ENCODE measurements at places on chromosomes 7 and 10.

- no peak for DNase-seq
Observed at GRCh38 chr10:62814756-62815380, 1.3 kb downstream of the EGR2 start.

DNA sequence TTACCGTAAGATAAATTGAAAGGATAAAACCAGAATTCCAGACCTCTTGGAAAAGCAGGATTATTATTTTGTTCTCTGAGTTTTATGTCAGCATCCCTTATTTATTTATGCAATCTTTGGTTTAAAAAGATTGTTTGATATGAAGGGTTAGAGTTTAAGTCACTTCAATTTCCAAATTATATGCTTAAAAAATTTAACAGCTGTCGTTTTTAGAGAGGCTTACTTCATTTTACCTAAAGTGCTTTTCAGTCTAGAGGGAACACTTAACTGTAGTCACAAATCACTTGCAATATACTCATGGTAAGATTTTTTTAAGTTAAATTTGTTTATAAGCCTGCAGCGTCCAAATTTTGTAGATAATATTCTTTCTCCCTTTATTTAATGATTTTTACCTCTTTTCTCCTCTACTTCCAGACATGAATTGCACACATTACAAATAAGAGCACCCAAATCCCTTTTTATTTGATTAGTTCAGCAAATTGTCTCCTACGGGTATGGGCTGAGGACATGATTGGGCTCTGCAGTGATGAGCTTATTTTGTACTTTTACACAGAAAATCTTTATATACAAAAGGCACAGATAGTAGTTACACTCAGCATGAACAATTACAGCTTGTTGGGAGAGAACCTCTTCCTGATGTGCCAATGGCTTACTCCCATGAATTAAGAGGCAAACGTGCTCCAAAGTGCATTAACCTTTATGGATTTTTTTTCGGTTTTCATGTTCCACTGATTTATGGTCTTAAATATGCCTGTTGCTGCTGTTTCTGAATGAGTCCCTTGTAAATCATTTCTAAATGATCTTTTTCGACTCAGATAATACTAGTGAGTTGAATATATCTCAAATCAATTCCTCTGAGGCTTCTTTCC, 319.3 kb upstream of the LRGUK start:
- no peak for DNase-seq

DNA sequence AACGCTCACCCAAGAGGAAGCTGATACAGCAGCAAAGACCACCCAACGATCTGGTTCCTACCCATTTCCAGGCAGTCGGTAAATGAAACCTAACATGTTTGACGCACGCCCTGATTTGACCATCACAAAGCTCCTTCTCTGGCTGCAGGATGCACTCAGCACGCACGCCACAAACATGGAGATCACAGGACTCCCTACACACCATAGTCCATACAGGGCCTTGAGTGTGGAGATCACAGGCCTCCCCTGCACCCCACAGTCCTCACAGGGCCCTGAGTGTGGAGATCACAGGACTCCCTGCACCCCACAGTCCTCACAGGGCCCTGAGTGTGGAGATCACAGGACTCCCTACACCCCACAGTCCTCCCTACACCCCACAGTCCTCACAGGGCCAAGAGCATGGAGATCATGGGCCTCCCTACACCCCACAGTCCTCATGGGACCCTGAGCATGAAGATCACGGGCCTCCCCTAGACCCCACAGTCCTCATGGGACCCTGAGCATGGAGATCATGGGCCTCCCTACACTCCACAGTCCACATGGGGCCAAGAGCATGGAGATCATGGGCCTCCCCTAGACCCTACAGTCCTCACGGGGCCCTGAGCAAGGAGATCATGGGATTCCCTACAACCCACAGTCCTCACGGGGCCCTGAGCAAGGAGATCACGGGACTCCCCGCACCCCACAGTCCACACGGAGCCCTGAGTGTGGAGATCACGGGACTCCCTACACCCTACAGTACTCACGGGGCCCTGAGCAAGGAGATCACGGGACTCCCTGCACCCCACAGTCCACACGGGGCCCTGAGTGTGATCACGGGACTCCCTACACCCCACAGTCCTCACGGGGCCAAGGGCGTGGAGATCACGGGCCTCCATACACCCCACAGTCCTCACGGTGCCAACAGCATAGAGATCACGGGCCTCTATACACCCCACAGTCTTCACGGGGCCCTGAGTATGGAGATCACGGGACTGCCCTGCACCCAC, 409.2 kb downstream of the DNAJB6 start:
- DNase-seq = no peak

GRCh38 chr10:6348096-6348874, 145.6 kb downstream of the PFKFB3 start:
- no peak for DNase-seq

DNA sequence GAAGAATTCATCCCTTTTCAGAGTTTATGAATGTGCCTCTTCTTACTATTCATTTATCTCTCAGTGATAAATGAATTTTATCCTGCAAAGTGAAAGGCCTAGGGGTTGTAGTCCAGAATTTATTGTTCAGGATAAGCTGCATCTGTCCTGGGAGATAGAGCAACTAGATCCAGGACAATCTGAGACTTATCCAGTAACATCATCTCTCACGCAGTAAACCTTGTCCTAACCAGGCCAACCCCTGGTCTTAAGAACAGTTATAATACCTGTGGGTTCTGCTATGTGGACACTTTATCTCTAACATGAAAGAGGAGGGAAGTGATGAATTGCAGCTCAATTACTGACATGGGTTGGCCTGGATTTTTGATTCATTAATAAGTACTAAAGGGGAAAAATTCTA, 287.6 kb downstream of the BMPER start:
- DNase-seq = no peak

GRCh38 chr10:13993673-13994089, 337.0 kb downstream of the FRMD4A start:
- DNase-seq = no peak

- no peak for DNase-seq
Observed at GRCh38 chr10:61329854-61330253, 123.3 kb downstream of the TMEM26 start.

GRCh38 chr10:78504181-78504580, 470.5 kb downstream of the RPS24 start:
- DNase-seq = no peak

DNA sequence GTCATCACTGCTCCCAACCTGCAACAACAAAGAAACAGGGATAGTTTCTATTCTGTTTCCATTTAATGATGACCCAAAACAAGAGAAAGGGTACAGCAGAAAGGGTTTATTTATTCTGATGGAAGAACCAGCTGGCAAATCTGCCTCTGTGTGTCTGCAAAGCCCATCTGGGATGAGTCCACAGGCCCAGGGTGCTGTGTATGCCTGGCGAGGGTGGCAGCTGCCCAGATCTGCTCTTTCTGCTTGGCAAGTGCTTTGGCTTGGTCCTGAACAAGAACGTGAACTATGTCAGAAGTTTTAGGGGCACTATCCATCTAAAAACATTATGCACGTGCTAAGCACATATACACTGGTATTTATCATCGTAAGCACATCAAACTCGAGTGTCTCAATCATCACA, 333.8 kb downstream of the CXCL12 start:
- DNase-seq = no peak

GRCh38 chr10:132910901-132911785, 31.2 kb downstream of the CFAP46 start:
- DNase-seq = no peak

DNA sequence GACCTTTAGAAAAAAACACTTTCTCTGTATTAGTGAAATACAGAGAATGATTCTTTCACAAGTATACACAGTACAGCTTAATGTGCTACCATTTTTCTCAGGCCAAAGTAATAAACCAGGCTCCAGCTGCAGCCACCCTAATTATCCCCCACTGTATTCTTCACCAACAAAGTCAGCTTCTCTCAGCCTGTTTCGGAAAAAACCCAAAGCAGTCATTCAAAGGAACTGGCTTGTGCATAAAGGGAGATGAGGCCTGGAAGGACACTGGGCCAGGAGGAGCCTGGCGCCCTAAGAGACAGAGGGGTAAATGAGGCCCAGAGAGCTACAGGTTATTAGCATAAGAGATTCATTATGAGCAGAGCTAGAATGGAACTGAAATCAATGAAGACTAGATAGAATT, 9.2 kb downstream of the USP54 start:
- DNase-seq = no peak

DNA sequence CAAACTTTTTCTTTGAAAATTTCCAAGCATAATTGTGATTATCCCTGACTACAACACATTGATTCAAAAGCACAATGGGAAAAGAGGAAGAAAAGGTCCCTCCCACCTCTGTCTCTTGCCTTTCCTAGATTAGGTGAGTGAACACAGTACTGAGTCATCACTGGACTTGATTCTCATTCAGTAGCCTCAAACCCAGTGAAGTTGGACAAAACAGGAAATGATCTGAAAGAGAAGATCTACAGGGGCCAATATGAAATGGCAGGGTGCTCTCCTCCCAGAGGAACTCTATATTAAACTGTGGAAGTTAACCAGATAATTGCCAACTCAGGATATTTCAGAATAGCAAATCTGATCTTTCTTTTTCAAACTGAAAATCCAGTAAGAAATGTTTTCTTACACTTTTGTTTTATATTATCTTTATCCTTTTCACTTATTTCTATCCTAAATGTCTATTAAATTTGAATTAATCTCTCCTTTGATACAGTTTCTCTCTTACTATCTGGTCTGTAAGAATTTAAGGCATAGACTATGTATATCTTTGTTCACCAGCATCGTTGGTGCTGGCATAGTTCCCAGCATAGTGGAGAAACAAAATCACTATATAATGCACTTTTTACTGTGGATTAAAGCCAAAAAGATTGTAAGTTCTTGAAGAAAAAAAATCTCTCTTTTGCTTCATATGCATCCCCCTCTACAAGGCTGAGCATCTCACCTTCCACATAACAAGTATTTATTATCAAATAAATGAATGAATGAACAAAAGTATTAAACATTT, 41.4 kb upstream of the IKZF1 start:
- DNase-seq = no peak

DNA sequence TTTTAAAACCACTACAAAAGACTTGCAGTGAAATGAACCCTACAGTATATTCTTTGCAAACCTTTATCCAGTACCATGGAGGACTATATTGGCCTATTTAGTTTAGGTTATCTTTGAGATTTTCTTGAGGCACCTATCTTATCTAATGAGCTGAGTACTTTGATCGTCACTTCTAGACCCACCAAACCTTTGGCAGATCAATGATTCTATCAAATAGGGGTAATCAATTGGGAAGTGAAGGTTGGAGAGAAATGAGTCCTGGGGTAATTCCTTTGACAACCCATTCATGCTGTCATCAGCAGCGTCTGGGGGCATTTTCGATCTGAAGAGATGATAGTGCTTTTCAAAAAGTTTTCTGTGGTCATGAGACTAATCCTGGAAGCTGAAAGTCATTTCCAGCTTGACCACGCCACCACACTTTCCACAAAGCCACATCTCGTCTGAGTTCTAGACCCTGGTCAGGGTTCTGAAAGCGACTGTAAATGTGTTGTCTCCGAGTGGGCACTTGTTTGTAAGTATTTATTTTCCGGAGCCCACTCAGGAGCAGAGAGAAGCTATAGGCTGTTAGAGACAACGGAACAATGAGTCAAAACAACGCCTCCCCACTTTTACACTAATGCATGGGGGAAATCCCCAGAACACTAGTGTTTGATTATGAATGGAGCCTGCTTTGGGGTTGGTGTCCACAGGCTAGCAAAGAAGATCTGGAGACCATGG, 4.8 kb downstream of the EGR2 start:
- no peak for DNase-seq

GRCh38 chr7:76063525-76063924, 15.6 kb downstream of the MDH2 start:
- DNase-seq = no peak

- no peak for DNase-seq
Observed at GRCh38 chr10:92722349-92722748, 32.6 kb downstream of the HHEX start.

- no peak for DNase-seq
Observed at GRCh38 chr10:12400266-12400931, 51.1 kb downstream of the CAMK1D start.

GRCh38 chr10:36171556-36171952, 529.5 kb upstream of the FZD8 start:
- DNase-seq = no peak

Measured in cerebellar nuclear complex (tissue), 1 donor.